AG04449 (cell line): ENCODE measurements at places on chromosomes 7 and 10.

DNA sequence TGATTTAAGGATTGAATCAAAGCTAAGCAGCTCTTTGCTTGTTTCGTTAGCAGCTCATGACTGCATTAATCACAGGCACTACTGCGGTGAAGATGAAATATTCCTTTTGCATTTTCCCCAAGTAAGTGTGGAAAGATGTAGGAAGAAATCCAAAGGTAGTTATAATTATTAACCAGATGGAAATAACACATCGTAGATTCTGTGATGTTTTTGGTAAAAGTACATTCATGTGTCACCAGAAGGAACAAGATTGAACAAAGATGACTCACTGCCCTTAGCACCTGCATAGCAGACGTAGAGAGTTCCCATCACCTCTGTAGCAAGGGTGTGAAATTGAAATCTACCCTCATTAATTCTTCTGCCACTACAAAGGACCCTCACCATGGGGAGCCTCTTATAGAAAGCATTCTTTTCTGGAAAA, 37.1 kb downstream of the SMURF1 start:
- no peak for DNase-seq

GRCh38 chr10:22606164-22606614, 108.2 kb downstream of the PIP4K2A start:
- no peak for DNase-seq

DNA sequence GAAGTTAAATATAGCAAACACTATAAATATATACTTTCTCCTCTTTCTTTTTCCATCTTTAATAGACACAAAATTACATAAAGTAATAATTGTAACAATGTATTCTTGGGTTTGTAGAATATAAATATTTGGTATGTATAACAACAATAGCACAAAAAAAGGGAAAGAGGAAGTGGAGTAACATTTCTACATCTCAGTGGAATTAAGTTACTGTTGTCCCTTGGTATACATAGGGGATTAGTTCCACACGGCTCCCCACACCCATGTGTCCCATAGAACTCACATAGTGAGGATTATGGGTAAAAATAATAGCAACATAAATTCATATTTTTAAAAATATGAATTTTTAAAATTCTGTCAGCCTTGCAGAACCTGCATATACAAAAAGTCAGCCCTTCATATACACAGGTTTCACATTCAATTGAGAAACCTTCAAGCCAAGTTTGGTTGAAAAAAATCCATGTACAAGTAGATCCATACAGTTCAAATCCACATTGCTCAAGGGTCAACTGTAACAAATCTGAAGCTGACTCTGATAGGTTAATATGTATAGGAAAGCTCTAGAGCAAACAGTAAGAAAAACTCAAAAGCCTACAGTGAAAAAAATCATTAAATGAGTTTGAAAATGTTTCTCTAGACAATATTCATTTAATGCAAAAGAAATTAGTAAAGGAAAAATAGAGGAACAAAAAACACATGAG, 92.4 kb downstream of the HYCC1 start:
- DNase-seq = no peak

DNA sequence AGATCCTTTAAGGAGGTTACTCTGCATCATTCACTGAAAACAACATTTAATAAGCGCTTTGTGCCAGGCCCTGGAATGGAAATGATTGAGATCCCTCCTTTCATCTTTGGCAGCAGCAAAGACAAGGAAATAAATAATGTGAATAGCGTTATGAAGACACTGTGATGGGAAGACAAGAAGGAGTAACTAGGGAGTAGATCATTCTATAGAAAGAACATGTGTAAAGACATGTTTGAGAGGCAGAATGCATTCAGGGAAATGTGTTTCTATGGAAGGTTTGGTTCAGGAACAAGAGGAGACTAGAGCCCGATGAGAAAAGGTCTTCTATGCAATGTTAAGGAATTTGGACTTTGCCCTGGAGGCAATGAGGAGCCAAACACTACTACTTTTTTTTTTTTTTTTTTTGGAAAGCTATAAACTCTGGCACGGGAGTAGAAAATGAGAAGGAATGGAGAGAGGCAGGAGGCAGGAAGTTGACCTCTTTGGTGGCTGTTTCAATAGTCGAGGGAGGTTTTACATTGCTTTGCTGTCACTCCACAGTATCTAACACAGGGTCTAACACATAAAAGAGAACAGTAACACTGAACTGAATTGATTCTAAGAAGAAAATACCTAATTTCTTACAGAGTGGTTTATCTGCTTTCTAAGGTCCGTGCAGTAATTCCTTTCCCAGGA, 44.9 kb downstream of the SMURF1 start:
- DNase-seq = no peak

GRCh38 chr7:91847231-91847630, 33.3 kb downstream of the MTERF1 start:
- DNase-seq = no peak

- no peak for DNase-seq
Observed at GRCh38 chr10:84469470-84469869, 141.1 kb downstream of the CCSER2 start.

GRCh38 chr10:113007343-113007771, 57.3 kb downstream of the TCF7L2 start:
- DNase-seq = no peak

- no peak for DNase-seq
Observed at GRCh38 chr7:156638443-156639077, 2.0 kb upstream of the RNF32 start.

- no peak for DNase-seq
Observed at GRCh38 chr7:63899691-63900393, 98.8 kb upstream of the ZNF722 start.

GRCh38 chr10:116710076-116710475, 32.3 kb downstream of the HSPA12A start:
- DNase-seq = no peak

DNA sequence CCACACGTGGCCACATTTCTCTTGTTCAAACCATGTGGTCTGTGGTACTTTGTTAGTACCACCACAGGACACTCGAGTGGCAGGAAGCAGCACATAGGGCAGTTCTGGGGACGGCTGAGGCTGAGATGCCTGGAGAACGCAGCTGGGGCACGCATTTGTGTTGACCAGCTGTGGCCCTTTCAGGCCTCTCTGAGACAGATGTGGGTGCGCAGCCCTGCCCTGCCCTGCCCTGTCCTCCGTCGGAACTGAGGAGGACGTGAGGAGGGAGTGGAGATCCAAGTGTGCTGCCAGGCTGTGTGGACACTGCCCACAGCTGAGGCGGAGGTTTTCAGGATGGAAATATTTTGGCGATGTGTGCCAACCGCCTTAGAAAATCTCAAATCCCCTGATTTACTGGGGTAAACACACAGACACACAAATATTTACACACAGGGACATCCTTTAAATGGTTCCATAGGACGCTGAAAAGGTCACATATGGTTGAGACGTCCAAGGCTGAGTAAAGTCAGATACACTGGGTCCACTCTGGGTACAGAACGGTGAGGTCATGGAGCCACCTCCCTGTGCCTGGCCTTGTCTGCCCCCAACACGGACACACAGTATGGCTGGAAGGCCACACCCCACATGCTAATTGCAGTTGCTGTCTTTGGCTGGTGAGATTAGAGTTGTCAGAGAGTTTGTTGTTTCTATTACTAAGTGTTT, 14.8 kb downstream of the BHLHA15 start:
- DNase-seq = no peak

DNA sequence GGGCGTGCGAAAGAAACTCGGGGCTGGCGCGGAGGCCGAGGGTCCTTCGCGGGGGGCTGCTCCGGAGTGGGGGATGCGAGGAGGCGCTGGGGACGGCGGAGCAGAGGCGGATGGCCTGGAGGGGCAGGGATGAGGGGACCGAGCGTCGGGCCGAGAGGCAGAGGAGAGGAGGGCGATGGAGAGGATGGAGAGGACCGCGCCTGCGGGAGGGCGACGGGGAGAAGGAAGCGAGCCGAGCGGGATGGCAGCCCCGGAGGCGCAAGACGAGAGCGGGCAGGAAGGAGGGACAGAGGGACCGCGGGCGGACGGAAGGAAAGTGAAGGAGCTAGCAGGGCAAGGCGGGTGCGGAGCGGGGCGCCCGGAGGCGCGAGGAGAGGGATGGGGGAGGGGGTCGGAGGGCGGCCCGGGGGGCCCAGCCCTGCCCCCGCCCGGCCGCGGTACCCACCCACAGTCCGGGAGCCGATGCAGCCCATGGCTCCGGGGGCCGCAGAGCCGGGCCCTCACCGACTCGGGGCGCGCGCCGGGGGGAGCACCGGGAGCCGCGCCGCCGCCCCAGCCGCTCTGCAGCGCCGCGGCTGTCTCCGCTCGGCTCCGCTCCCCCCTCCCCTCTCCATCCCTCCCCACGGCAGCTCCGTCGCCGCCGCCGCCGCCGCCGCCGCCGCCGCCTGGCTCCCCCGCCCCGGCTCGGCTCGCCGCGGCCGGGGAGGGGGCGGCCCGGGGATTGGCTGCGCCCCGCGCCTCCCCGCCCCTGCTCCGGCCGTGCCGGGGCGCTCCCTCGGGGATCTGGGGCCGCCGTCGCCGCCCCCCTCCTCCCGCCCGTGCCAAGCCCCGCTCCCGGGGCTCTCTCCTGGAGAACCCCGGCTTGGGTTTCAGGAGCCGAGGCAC, at the start of gene FAM131B:
FAM131B (minus strand) TSS at position 583 of the 885 bp plus-strand sequence; CDS start at position 473, 110 bp downstream.
- DNase-seq = no peak

- DNase-seq = no peak
Observed at GRCh38 chr7:100863406-100863950, 3.7 kb upstream of the TRIP6 start.

- DNase-seq = no peak
Observed at GRCh38 chr7:28818996-28819395, 139.1 kb downstream of the TRIL start.

GRCh38 chr7:135368416-135369186, 135.0 kb downstream of the STRA8 start:
- no peak for DNase-seq

DNA sequence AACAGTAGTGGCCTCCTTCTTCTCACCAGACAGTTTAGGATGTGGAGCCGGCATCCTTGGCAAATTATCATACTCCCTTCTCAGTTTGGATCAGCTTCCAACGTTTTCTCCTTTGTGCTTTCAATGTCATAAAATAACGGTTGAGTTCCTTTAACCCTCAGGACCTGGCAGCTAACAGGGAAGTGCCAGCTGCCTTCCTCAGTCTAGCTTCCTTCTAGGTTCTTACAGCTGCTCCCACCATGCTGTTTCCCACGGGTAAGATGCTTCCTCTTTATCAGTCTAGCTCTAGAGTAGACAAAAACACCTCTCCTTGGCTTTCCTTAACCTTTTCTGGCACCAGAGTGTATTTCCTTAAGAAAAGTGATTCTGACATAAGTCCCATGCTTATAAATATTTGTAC, 33.2 kb downstream of the BLVRA start:
- no peak for DNase-seq

GRCh38 chr7:44486693-44487092, 3.8 kb downstream of the NUDCD3 start:
- DNase-seq = no peak

- no peak for DNase-seq
Observed at GRCh38 chr10:131266936-131267813, 44.3 kb downstream of the TCERG1L start.

DNA sequence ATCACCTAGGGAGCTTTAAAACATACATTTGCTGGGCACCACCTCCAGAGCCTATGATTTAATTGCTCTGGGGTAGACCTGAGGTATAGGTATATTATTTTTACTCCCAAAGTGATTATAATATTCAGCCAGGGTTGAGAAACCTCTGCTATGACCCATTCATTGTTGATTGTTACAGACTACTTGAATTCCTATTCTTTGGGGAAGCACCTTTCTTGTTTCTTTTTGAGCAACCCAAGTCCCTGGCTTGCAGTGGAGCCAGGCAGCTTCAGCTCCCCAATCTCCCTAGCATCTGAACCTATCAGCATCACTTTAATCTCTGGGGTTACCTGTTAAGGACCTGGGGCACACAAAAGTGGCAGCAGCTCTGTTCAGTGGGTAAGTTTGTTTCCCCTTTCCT, 8.6 kb downstream of the PRKG1 start:
- DNase-seq = no peak

DNA sequence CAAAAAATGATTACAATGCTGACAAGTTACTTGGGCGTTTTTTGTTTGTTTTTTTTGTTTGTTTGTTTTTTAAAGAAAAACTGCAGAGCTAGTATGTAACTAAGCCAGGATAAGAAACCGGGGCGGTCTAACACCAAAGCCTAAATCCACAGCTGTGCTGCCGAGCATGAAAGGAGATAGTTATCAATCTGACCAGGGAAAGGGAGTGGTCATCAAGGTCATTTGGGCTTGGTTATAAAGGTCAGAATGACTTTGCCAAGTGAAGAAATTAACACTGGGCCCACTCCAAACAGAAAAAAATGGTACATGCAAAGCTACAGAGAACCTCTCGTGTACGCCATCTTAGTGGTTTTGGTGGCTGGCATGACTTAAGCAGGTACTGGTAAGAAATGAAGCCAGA, 104.7 kb downstream of the SRPK2 start:
- DNase-seq = no peak

- DNase-seq = peak; percentile 28
Observed at GRCh38 chr7:132080967-132081668, 495.2 kb downstream of the PLXNA4 start.

DNA sequence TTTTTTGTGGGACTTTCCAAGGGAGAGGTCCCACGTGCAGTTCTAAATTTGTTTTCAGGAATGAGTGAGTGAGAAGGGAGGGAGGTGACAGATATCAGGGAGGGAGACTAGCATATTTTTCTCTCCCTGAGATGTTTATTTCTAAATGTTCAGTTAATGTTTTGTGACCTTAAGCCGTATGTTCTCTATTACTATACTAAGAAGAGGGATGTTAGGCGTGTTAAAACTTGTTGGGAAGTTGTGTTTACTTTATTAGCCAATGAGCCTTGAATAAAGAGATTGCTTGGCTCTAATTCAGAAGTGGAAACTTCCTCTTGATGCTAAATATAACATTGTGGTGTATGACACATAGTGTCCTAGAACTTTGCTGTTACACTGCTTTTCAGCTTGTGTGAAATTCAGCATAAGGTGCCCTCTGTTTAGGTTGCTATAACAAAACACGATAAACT, 37.3 kb downstream of the DNAH11 start:
- no peak for DNase-seq

GRCh38 chr7:105734233-105734632, 142.2 kb downstream of the ATXN7L1 start:
- no peak for DNase-seq

- DNase-seq = peak; percentile 97
Observed at GRCh38 chr10:33129141-33129995, 171.3 kb upstream of the ITGB1 start.

DNA sequence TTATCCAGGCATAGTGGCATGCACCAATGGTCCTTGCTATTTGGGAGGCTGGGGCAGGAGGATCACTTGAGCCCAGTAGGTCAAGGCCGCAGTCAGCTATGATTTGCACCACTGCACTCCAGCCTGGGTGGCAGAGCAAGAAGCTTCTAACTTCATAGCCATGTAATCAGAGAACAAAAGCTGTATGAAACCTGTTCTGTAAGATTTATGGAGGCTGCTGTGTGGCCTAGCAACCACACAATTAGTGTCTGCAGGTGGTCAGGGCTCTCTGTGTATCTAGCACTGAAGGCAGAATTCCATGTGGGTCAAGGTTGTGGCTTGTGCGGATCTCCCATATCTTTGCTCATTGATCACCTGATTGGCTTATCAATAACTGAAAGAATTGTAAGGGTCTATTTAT, 221.5 kb upstream of the FOXK1 start:
- DNase-seq = no peak

DNA sequence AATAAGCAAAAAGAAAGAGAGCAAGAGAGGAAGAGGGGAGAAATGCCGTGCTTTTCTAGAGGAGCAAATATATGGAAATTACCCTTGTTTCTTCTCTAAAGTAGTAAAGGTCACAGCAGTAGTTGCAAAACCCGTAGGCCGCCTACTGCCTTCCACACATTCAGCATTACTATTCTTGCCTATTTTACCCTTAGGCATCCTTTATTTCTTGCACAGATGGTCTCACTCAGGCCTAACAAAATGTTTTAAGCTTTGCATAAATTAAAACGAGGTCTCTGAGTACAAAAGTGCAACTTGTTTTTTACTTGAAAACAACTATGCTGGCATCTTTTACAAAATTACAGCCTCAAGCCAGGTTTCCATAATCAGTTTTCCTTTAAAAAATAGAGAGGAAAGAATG, 644.6 kb downstream of the AUTS2 start:
- DNase-seq = no peak
